T follicular helper cell (primary cell): ENCODE measurements at places on chromosomes 12 and 14.

DNA sequence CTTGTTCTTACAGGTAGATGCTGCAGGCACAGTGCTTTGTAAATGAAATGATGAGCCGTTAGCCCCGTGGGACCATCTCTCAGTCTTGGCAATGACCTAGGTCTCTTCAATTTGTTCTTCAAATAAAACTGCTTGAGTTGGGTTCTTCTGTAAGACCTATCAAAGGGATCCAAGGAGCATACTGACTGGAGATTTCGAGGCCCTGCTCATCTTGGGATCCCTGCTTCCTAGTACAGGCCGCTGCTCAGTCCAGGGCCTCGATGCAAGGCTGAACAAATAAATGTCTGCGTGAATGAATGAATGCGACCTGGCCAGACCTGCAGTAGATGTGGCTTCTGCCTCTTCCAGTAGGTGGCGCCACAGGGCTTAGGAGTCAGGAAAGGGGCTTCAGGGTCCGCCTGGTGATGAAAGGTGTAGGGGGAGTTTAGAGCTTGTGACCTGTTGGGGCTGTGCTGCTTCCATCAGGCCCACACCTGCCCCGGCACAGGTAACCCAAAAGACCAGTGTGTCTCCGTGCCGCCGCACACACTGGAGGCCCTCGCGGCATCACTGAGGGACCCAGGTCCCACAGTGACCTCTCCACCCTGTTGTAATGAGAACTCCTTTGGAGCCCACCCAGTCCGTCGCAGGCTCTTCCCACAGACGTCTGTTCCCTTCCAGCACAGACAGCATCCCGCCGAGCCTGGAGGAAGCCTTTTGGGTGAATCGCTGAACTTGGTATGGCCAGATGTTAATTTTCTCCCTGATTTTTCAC lies 4.4 kb downstream of the CACNA1C start:
- no peak for DNase-seq

DNA sequence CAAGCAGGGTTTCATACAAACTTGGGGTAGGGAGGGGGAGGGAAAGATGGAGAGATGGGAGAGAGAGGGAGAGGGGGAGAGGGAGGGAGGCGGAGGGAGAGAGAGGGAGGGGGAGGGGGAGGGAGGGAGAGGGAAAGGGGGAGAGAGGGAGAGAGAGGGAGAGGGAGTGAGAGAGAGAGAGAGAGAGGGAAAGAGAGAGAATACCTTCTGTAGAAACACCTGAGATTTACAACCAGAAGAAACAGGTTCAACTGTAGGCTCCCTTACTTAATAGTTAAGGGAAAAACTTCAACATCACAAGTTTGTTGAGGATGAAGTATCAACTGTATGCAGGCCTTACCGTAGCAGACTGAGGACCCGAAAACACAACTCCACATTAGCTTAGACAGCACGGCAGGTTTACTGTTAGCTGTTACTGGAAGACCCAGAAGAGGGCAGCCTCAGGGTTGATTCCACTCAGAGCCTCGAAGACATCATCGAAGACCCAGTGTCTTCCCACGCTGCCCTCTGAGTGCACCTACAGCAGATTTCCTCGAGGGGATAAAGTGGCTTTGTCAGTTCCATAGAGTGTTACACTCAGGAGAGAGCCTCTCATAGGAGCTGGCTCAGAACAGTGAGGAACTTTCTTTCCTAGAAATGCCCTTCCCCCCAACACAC lies 72.4 kb downstream of the NT5DC3 start:
- DNase-seq, result no peak

- no peak for DNase-seq
Measured at GRCh38 chr12:42421844-42422779, 96.1 kb downstream of the PPHLN1 start.

DNA sequence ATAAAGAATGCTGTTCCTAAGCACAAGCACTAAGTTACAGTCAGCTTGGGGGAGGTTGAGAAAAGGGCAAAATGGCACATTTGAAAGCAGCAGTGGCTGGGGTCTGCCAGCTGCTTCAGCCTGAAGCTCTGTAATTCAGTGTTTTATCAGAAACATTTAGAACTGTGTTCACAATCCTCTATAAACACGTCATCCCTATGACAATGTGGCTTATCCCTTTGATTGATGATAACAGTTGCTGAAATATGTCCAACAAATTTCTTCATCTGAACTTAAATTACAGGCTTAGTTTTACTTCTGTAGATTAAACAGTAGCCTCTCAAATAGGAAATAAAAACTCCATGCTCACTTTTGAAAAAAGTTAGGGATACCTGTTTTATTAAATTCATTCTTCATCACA lies 108.8 kb downstream of the VEZT start:
- no peak for DNase-seq

DNA sequence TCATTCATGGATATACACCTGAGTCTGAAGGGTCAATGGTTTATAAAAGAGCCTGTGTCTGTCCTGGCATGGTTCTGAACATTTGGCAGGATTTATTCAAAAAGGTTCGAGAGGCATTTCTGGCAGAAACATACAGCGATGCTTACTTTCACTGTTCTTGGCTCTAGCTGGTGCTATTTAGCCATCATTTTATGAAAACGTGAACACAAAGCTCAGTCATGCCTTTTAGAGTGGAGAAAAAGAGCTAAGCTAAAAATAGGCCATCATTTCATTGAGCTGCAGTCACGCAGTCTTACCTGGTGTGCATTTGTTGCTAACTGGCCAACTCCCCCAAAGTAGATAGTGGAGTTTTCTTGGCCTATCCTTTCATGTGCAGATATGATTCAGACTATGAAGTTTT lies 1209.5 kb downstream of the SLC16A7 start:
- DNase-seq, result no peak

- DNase-seq, result no peak
Measured at GRCh38 chr12:108939594-108939993, 59.7 kb downstream of the DAO start.

- DNase-seq, result no peak
Measured at GRCh38 chr12:108257004-108257403, 82.1 kb downstream of the CMKLR1 start.

DNA sequence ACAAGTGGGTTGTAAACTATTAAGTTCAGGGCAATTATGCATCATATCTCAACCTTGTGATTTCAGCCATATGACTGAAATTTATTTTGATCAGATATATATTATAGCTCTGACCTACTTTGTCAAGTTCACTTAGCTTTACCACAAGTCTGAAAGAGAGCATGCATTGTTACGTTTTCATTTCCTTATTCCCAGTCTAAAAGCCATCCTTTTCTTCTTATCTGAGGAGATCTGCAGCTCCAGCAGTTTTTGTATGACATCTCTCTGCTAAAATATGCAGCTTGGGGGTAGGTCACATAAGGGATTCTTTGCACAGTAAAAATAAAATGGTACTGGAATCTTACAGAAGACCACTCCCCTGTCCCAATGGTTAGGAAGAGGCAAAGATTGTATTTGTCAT lies 1682.8 kb upstream of the FLRT2 start:
- no peak for DNase-seq
